ENCODE measurements at places on chromosomes 16 and 17. TPM values are rescaled to one million over a fixed set of nuclear protein-coding genes. Genes with fewer than 3 reads are reported as not detected.

GRCh38 chr17:42748908-42749798, 4.3 kb upstream of the EZH1 start:
- no peak for DNase-seq

- DNase-seq, result no peak
Measured at GRCh38 chr16:804193-805048, 3.9 kb upstream of the GNG13 start.

- no peak for DNase-seq
Measured at GRCh38 chr16:9297437-9298113, 206.1 kb downstream of the HAPSTR1 start.

DNA sequence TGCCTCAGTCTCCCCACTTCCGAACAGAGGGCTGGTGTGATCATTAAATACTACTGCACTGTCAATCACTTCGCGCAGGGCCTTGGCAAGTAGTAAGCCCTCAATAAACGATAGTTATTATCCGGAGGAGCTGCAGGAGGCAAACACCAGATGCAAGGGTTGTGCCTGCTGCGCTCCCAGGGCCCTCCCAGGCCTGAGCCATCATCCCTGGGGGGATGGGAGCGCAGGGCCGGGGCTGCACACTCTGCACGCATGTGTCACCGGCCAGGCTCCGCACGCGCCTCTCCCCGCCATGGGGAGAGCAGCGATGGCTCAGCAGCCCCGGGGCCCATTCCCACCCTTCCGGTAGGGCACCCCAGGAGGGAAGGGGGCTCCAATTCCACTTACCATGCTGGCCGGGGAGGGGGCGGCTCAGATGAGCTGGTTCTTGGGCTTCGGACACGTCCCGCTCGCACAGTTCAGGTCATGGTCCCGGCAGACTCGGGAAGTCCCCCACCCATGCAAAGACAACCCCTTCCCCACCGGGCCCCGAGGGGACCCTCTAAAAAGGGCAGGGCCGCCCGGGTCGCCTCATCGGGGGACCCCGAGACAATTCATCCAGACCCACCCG, 681 bp downstream of the XPO6 start:
- no peak for DNase-seq

- DNase-seq, result no peak
Measured at GRCh38 chr16:13561291-13562070, 358.5 kb upstream of the ERCC4 start.

- no peak for DNase-seq
Measured at GRCh38 chr16:62137996-62138395, 101.8 kb upstream of the CDH8 start.

GRCh38 chr16:73878611-73879010, 418.0 kb upstream of the PSMD7 start:
- DNase-seq, result peak; percentile 66

GRCh38 chr16:67736858-67737257, 17.7 kb upstream of the GFOD2 start:
- DNase-seq, result no peak

DNA sequence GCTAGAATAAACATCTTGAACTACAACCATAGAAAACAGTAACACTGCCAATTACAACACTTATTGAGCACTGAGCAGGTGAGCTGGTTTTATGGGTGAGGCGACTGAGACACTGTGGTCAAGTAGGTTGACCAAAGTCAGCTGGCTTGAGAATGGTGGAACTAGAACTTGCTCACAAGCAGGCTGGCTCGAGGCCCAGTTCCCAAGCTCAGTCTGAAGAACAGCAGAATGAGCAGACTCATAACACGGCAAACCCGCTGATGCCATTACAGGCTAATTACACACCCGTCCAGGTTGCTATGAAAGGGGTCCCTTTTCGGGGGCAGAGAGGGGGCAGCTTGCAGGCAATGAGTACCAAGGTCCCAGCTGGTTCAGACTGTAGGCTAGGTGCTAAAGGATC, 6.5 kb downstream of the ZZEF1 start:
- DNase-seq, result no peak

DNA sequence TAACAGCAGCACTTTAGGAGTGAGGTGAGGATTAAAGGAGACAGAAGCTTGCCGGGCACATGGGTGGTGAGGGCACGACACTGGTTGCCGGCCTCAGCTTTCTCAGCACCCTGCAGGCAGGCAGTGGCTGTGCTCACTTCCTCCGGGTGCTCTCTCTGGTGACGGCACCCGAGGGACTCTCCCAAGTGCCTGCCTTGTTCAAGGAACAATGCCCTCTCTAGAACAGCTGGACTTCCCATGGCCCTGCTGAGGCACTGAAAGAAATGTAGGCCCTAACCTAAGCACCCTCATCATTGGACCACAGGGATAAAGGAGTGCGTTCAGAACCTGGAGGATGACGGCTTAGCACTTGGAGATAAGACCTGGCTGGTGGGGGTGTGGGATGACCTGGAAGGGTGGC, 72.7 kb downstream of the N4BP1 start:
- DNase-seq, result no peak

GRCh38 chr16:88292007-88292970, 90.5 kb upstream of the ZNF469 start:
- DNase-seq, result no peak

GRCh38 chr17:79086609-79087427, 12.2 kb downstream of the ENGASE start:
- DNase-seq, result no peak

DNA sequence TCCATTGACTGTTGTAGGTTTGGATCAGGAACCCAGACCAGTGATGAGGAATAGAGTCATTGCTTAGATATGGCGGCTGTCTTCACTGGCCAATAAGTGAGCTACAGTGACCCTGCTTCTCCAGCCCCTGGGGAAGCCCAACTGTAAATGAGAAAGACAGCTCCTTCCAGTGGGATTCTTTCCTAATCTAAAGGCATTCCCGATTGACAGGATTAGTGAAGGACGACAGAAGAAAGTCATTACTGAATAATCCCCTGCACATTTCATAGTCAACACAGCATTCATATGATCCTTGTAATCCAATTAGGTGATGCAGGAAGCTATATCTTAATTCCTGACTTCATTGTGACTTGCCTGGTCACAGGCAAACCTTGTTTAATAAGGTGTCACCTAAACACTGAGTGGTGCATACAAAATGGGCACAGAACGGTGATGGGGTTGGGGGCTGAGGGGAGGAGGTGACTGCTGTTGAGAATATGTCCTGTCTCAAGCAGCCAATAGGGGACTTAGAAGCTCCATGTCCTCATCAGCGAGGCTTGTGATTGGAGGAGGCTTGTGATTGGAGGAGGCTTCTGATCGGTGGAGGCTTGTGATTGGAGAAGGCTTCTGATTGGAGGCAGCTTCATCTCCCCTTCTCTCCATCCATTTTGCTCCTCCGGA, 242.6 kb downstream of the XYLT1 start:
- DNase-seq, result no peak

GRCh38 chr16:2843526-2843925, 13.4 kb downstream of the ZG16B start:
- DNase-seq, result no peak

DNA sequence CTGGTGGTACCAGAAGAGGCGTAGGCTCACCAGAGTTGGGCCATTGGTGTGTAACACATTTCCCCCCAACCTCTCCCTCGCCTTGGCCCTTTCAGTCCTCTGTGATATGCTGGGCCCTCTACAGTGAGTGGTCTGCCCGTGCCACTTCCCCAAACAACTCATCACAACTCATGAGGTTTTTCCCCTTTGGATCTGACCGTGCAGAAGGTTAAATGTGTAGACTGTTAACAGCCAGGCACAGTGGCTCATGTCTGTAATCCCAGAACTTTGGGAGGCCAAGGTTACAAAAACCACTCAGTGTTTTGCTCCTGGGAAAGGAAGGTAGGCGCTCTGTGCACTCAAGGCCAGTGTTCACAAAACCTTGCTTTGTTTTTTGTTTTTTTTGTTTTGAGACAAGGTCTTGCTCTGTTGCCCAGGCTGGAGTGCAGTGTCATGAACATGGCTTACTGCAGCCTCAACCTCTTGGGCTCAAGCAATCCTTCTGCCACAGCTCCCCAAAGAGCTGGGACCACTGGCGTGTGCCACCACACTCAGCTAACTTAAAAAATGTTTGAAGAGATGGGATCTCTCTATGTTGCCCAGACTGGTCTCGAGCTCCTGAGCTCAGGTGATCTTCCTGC, 11.3 kb upstream of the CYB5B start:
- DNase-seq, result no peak

- DNase-seq, result no peak
Measured at GRCh38 chr17:72422505-72423285, 301.9 kb downstream of the SOX9 start.

DNA sequence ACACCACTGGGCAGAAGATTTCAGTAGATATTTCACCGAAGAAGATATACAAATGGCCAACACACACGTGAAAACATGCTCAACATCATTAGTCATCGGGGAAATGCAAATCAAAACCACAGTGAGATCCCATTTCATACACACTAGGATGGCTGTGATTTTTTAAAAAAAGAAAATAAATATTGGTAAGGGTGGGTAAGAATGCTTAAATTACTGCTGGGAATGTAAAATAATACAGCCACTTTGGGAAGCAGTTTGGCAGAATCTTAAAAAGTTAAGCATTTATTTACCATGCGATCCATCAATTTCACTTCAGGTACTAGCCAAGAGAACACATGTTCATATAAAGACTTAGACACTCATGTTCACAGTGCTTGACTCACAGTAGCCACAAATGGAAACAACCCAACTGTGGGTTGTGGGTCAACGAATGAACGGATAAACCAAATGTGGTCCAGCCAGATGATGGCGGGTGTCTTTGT, 6.5 kb upstream of the C16orf74 start:
- DNase-seq, result no peak

DNA sequence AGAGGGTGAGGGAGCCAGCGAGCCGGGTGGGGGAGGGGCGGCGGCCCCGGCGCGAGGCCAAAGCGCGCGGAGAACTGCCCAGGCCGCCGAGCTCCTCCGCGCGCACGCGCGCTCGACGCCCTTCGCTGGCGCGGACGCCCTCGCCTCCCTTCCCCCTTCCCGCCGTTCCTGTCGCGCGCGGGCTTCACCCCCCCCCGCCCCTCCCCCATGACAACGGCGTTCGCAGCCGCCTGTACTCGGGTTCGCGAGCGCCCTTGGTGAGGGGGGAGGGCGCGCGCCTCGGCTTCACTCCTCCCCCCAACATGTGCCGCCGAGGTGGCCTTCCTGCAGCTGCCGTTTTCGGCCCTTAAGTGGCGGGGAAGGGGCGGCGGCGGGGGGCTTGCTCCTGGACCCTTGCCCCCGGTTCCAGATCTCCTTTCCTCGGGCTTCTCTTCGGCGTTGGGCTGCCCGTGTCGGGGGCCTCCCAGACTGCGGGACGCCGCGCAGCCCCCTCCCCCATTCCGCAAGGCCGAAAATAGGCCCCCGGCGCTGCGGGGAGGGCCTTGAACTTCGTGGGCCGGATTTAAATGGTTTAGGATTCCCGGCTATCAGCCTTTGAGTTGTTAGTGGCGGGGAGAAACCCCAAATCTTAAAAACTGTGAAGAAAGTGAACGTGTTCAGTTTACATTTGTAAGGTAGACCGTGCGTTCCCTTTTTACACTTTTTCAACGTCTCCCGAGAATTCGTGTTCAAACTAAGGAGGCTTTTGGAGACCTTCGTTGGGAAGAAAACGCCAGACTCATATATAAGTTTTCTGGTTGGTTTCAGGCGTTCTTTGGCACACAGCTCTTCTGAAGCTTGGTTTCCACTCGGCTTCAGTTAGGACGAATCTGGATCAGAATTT, 653 bp downstream of the SRRM2 start:
- DNase-seq, result peak; percentile 28

GRCh38 chr16:72974142-72974769, 73.7 kb downstream of the ZFHX3 start:
- no peak for DNase-seq

GRCh38 chr16:25550647-25551046, 141.1 kb upstream of the HS3ST4 start:
- no peak for DNase-seq

- no peak for DNase-seq
Measured at GRCh38 chr16:85963753-85964285, 64.9 kb downstream of the IRF8 start.

DNA sequence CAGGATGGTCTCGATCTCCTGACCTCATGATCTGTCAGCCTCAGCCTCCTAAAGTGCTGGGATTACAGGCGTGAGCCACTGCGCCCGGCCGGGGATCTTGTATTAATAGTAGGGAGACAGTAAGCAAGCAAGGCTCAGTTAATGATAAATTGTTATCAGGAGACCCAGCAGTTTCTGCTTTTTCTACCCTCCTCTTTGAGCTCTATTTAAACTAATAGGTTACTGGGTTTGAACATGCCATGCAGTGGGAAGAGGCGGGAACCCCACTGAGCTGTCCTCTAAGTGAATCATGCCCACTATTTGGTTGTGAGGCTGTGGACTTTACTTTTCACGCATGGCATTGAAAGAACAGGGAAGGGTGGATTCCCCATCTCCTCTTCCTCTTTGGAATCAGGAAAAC, 223.9 kb downstream of the WWOX start:
- DNase-seq, result no peak

RPTOR gene
- 23.5 TPM for total RNA-seq

NETO2 gene
- 17.9 TPM for total RNA-seq

CHST4 gene
- not detected for total RNA-seq

MFSD6L gene
- 0.79 TPM for total RNA-seq

SPATA20 gene
- total RNA-seq, result 32.5 TPM

ZNF385C gene
- 1.2 TPM for total RNA-seq

NDUFAB1 gene
- total RNA-seq, result 76.7 TPM

DPEP2 gene
- total RNA-seq, result 2.3 TPM

SCNN1B gene
- total RNA-seq, result 3.0 TPM

GNG13 gene
- total RNA-seq, result not detected

HOXB9 gene
- 0.85 TPM for total RNA-seq
